Right renal cortex interstitium (tissue), 3 donors: ENCODE measurements at places on chromosomes 3 and 15. TPM values are rescaled to one million over a fixed set of nuclear protein-coding genes. Genes with fewer than 3 reads are reported as not detected.

DNA sequence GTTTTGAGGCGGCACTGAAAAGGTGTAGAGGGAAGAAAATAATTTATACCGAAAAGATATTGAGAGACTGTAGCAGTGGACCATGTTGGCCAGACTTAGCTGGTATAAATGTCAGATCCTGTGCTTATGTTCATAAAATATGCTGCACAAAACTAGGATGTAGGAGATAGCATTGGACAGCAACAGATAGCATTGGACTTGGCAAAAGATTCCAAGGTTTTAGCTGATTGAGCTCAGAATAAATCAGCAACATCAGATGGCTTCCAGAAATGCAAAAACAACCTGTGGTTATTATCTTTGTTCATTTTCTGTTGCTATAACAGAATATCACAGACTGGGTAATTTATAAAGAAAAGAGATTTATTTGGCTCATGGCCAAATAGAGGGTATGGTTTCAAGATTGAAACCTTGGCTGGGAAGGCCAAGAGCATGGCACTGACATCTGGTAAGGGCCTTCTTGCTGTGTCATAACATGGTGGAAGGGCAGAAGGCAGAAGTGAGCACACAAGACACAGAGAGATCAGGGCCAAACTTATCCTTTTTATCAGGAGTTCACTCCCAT is 34.7 kb downstream of the SLC28A1 start:
- no peak for DNase-seq

GRCh38 chr3:119976214-119976613 is 118.0 kb downstream of the GSK3B start:
- no peak for DNase-seq

Gene NTRK3
- polyA plus RNA-seq, result 13.2 TPM

DNA sequence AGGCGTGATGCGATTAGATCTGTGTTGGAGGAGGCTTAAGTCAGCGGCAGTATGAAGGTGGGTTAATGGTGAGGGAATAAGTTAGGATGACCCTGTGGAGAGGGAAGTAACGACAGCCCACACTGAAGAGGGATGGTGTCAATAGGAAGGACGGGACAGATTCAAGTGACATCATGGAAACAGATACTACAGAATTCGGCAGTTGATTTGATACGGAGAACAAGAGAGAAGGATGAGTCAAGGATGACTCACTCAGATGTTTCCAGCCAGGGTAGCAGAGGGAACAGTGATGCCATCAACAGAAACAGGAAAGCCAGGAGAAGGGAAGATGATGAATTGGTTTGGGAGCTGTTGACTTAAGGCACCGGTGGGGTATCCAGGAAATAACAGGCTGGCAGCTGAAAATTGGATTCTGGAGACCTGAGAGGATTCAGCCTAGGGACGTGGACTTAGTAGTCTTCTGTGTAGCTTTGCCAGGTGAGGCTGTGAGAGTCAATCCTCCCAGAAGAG is 38.0 kb downstream of the SHC4 start:
- DNase-seq, result no peak

- DNase-seq, result no peak
These were observed 245.2 kb downstream of the CD47 start for GRCh38 chr3:107845380-107846278.

GRCh38 chr15:35833581-35833980 is 287.6 kb upstream of the DPH6 start:
- no peak for DNase-seq

Gene MUSTN1
- polyA plus RNA-seq, result 0.45 TPM

GRCh38 chr15:98860281-98861041 is 147.1 kb downstream of the PGPEP1L start:
- no peak for DNase-seq

Gene SLC15A2
- 9.0 TPM for polyA plus RNA-seq
